ENCODE measurements at places on chromosomes 12 and 14.

GRCh38 chr12:4068981-4069669, 195.9 kb upstream of the PARP11 start:
- peak; percentile 29 for DNase-seq

- DNase-seq = no peak
Observed at GRCh38 chr12:100643246-100643645, 69.8 kb downstream of the GAS2L3 start.

DNA sequence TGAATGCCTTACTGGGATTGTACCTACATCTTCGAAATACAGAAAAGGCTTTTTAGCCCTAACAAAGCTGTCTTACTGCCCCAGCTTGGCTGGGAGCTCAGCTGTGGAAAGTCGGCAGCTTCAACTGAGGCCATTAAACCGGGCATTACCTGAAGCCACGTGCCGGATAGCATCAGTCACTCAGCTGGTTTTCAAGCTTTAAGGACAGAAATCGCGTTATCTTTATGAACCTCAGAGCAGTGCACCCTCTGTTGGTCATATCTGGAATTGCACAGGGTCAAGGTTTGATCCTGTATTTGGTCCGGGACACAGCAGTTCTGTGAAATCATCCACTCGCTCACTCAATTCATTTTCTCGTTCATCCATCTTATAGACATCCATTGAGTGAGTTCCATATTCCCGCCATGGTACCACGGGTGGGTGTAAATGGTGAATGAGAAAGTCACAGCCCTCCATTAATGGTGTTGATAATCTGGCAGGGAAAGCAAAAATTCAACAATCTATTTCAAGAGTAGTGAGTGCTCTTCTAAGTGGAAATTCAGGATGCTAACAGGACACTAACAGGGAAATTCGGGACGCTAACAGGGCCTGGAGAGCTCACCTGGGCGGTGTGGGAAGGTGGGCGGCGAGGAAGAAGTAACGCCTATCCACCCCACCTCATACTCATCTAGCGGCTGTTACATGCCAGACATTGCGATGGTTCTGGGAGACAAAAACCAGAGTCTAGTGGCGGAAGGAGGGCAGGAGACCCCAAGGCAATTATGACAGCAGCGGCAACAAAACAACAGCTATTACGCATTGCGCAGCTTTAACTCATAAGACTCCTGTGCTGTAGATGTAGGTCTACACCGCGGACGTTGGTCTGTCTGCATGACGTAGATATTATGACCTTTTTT, 60.6 kb upstream of the TCL1A start:
- peak; percentile 59 for DNase-seq

- DNase-seq = no peak
Observed at GRCh38 chr14:64992328-64992885, 5.7 kb downstream of the FNTB start.

DNA sequence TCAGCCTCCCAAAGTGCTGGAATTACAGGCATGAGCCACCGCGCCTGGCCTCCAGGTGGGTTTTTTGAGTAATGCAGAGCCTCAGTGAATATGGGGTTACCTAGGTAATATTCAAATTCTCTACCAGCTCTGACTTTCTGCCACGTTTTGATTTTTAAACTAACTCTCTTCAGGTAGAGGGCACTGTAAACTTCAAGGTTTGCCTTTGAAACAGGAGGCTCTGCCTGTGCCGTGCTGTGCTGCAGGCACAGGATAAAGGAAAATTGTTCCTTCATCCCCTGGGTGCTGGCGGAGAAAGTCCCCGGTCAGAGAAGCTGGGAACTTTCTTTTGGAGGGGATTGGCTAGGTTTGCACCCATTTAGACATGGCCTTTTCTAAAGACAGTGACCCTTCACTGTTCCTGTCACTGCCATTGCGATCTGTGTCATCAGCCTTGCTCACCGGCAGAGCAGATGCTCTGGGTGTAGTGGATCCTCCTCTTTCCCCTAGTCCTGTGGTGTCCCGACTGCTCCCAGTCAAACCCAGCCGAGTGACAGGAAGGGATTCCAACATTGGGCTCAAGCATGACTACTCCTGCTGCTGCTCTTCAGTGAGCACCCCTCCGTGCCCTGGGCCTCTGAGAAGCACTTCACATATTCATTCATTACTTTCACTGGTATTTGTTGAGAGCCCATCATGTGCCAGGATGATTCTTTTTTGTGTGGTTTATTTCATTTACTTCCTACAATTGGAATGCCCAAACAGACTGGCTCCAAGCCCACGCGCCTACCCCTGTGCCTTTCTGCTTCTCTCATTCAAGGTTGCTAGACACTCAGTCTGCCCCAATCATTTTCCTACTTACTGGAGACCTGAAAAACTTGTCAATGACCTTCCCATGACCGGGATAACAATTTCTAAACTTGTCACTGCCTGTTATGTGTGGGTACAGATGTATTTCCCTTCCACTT, 103.6 kb downstream of the TMEM30B start:
- DNase-seq = no peak

DNA sequence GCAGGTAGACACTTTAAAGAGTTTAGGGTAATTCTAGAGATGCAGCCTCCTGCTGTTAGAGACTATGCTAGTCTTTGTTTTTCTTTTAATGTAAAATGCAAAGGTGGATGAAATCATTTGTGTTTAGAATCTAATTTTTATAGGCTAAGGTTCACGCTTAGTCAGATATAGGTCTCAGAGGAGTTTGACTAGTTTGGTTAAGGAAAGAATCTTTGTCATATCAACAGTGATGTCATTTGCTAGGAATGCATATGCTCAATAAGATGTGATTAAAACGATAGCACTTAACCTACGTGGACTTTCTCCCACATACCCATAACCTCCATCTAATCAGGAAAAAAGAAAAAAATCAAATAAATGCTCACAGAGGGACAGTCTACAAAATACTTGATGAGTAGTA, 859.3 kb upstream of the ATXN7L3B start:
- no peak for DNase-seq

- no peak for DNase-seq
Observed at GRCh38 chr14:38718519-38718918, 384.5 kb downstream of the SEC23A start.

DNA sequence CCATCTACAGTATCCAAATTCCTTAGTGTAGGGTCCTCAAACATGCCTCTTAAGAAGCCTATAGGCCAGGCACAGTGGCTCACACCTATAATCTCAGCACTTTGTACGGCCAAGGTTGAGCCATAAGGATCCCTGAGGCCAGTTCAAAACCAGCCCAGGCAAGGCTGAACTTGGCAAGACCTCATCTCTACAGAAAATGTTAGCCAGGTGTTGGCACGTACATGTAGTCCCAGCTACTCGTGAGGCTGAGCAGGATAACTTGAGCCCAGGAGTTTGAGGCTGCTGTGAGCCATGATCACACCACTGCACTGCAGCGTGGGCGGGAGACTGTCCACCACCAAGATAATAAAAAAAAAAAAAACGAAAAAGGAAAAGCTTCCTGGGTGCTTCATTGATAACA, 6.8 kb downstream of the CCDC59 start:
- no peak for DNase-seq

- no peak for DNase-seq
Observed at GRCh38 chr12:128408669-128409068, 141.7 kb downstream of the TMEM132C start.

Measured in hematopoietic multipotent progenitor cell treated with erythropoietin and hydrocortisone succinate and interleukin-3 and kit ligand, for 8 days (in vitro differentiated cells).